Metanephros (tissue), 2 donors: ENCODE measurements at places on chromosomes 6 and 20. TPM values are rescaled to one million over a fixed set of nuclear protein-coding genes. Genes with fewer than 3 reads are reported as not detected.

Gene SLC17A4
- 0.23 TPM for total RNA-seq

Gene SAYSD1
- 16.1 TPM for total RNA-seq

Gene RNF39
- total RNA-seq, result not detected

Gene SLCO4A1
- 7.5 TPM for total RNA-seq

Gene CTAGE9
- total RNA-seq, result not detected
